Ovary (tissue), 10 donors: ENCODE measurements at places on chromosomes 13 and 19.

GRCh38 chr13:50762969-50763567 is 80.4 kb downstream of the DLEU7 start:
- no peak for DNase-seq

GRCh38 chr13:53014495-53015443 is 13.8 kb upstream of the OLFM4 start:
- DNase-seq: no peak

- no peak for DNase-seq
These were observed 894.9 kb upstream of the PCDH9 start for GRCh38 chr13:68125087-68125480.

DNA sequence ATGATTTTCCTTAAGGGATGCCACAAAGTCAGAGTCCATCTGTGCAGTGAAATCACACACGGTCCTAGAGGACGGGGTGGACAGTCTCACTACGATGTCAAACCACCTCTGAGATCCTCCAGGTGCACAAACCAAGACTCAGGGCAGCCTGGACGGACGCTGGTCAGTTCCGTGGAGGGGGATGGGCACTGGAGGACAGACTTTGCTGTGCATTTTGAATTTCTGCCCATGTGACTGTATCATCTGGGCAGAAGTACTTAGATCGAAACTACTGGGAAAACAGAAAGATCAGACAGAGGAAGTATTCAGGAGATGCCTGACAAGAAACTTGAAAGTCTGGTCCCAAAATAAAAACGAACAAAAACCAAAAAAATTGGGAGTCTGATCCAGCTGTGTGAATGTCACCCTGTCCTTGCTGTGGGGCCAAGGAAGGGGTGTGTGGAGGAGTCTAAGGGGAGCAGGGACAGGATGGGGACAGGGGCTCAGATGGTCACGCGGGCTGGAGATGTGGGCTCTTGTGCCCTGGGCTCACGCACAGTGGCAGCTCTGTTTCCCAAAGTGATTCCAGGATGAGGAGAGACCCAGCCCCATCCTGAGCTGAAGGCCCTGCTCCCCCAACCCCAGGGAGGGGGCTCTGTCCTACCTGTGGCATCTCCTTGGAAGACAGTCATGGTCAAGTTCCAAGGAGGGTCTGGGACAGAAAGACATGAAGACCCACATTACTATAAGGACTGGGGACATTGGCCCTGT is 1.5 kb downstream of the SIGLEC8 start:
- no peak for DNase-seq

GRCh38 chr13:71962126-71962525 is 95.1 kb upstream of the DACH1 start:
- no peak for DNase-seq

- no peak for DNase-seq
These were observed 550 bp upstream of the DLL3 start for GRCh38 chr19:39497996-39498797.

- no peak for DNase-seq
These were observed 634.5 kb downstream of the LIG4 start for GRCh38 chr13:107580741-107581412.

- DNase-seq: no peak
These were observed 242.1 kb downstream of the DACH1 start for GRCh38 chr13:71624653-71625600.

DNA sequence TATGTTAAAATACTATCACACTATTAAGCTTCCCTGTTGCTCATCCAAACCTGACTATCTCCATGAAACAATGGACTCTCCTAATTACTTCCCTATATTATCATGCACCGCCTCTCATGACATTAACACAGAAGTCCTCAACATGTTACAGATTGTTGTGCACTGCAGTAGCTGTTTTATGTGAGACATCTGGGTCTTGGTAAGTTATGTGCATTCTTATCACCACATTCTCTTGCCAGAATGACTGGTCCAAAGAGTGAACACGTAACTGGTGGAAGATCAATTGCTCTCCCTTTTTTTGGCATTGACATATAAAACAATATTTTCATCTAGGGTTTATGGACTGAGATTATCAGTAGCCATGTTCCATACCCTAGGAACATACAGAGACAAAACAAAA is 59.4 kb downstream of the POSTN start:
- DNase-seq: no peak

GRCh38 chr13:33636955-33637670 is 180.8 kb upstream of the RFC3 start:
- DNase-seq: no peak

GRCh38 chr19:644363-644762 is 4.7 kb downstream of the FGF22 start:
- no peak for DNase-seq

DNA sequence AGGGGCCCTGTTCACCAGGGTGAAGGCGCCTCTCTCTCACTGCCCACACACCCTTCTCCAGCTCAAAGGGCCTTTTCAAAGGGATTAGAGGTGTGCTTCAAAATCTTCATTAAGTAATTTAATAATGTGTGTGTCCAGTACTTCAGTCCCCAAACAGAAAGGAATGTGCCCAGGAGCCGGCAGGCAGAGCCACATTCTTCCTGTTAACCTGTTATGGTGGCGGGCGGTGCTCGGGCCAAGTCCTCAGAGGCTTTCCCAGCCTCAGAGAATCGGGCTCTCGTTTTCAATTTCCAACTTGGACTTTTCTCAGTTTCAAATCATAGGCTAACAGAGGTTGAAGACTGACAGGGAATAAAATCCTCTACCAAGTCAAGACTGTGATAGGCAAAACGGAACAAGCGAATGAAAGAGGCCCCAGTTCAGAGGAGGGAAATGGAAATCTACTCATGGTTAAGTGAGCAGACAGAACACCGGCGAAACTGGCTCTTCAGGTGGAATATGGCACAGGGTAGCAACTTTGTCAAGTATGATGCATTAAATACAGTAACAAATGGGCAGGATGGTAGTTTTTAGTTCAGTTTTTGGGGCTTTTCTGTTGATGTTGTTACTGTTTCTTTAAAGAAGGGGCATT is 68.6 kb downstream of the FOXO1 start:
- no peak for DNase-seq

DNA sequence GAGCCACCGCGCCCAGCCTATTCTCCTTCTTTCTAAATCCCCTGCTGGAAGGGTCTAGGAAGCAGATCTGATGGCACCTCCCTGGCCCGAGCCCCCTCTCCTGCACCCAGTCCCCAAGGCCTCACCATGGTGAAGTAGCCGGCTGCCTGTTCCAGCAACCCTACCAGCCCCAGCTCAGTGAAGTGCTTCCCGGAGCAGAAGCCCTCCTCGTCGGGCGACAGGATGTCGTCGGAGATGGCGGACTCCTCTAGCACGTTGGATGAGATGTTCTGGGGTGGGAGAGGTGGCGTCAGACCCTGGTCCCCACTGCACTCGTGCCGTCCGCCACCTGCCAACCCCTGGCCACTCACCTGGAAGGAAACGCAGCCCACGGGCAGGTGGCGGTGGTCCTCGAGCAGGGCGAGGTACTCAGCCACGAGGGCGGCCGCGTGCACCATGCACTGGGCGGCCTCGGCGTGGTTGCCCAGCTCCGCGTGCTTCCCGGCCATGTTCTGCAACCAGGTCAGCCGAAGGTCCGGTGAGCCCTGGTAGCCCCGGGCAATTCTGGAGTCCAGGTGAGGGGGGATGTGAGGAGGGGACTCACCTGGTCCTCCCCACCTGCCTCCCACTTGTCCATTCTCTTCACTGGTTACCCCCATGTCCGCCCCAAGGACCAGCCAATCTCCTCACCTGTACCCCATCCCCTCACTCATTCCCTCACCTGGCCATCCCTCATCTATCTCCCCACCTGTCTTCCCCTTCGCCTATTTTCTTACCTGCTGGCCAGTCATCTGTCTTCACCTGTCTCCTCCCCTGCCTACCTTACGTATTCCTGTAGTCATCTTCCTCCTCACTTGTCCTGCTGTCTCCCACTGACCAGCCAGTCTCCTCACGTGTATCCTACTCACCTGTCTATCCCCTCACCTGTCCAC is 11.5 kb upstream of the KANK2 start:
- DNase-seq: no peak

GRCh38 chr13:52169839-52170238 is 10.4 kb upstream of the NEK3 start:
- DNase-seq: no peak

GRCh38 chr13:40456397-40456953 is 210.0 kb downstream of the FOXO1 start:
- no peak for DNase-seq

DNA sequence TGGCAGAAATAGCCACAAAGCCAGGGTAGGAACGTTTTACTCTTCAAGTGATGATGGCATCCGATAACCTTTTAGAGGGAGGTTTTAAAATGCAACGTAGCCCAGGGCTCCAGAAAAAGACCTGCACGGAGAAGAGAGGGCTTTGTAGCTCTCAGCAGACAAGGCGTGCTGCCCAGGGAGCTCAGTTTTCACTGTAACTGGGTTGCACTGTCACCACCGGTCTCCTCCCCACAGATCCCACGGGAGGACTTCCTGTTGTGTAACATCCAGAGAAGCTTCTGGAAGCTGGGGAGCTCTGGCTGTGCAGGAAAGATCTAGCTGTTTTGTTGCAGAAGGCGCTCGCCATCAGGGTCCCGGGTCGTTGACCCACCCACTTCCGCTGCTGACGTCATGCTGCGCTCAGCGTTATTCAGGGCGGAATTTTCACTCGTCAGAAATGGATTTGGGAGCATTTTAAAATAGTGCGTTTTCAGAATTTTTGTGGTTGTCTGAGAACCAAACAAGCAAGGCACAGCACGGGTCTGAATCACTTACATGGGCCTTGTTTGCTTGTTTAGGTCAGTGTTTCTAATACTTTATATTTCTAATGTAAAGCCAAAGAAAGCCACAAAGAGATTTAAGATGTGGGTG is 50.8 kb downstream of the ATP11A start:
- peak; percentile 75 for DNase-seq

GRCh38 chr19:29491995-29492577 is 33.7 kb upstream of the VSTM2B start:
- DNase-seq: no peak

- DNase-seq: no peak
These were observed 223.2 kb downstream of the FGF9 start for GRCh38 chr13:21894091-21894490.
